ENCODE measurements at places on chromosomes 6 and 20.

- no peak for DNase-seq
These were observed 32.6 kb upstream of the STX16 start for GRCh38 chr20:58618351-58619076.

DNA sequence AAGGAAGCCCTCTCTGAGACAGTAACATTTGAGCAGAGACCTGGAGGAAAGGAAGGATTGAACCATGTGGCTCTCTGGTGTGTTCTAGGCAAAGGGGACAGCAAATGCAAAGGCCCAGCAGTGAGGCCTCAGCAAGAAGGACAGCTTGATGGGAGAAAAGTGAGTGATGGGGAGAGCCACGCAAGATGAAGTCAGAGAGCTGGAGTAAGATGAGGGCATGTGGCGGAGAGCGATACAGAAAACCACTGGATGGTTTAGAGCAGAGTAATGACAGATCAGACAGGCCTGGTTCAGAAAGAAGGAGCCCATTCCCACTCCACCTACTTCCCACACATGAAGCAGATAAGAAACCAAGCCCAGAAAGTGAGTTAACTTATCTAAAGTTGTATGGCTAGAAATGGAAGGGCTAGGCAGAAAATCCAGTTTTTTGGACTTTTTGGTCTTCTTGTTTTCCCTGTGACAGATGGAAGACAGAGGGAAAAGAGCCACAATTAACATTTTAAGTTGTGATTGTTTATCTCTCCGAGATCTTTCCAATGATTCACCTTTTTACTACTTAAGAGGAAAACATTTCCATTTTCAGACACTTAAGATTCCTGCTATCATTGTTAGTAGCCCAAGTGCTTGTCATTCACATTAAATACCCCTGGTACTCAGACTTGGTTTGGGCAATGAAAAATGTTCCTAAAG, 723 bp upstream of the SNPH start:
- no peak for DNase-seq

GRCh38 chr6:134589512-134589911, 271.6 kb upstream of the SGK1 start:
- DNase-seq = no peak

- no peak for DNase-seq
These were observed 10.5 kb downstream of the PIGT start for GRCh38 chr20:45426320-45427016.

- no peak for DNase-seq
These were observed 130.0 kb downstream of the AGPAT4 start for GRCh38 chr6:161143663-161144430.

Data from NCI-H2081 (cell line).